ENCODE measurements at places on chromosomes 5 and 9.
A peak's percentile ranks its signal among the peaks of the same experiment; 100 is the strongest.

DNA sequence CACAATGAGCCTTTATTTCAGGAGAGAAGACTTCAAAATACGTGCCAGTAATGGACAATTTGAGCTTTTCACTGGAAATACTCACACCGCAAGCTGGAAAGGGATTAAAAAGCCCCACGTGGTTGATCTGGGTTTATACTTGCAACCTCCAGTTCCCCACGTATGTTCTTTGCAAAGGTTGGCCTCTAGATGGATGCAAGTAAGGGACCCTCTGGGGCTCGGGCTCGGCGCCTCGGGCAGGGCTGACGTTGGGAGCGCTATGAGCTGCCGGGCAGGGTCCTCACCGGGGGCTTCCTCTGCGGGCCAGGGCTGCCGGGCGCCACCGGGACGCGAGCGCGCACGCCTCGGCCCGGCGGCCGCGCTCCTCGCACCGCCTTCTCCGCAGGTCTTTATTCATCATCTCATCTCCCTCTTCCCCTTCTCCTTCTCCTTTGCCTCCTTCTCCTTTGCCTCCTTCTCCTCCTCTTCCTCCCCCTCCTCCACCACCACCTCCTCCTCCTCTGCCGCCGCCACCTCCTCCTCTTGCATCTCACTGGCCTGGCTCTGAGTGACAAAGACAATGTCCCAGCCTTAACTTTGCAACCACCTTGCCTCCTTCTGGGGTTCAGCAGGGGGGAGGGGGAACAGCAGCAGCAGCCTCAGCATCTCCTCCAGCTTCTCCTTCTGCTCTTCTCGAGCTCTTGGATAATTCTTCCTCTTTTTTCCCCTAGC is 701 bp upstream of the ZNF462 start:
- DNase-seq: peak; percentile 54

GRCh38 chr5:108461628-108462367 is 79.9 kb upstream of the FBXL17 start:
- DNase-seq: peak; percentile 86

DNA sequence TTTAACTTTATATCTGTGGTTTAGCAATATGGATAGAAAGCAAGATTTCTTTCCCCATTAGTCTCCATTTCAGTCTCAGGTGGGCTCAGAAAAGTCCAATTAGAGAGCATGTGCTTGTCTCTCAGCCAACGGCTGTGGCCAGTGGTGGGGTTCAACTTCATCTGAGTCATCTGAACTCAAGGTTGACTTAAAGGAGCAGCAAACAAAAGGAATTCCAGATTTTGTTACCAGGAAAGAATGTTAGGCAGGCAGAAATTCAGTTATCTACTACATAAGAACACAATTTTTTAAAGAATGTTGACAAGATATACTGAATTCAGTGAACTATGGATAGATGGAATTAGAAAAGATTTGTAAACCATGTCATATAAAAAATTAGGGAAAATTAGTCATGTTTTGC is 784.1 kb downstream of the MAT2B start:
- DNase-seq: no peak

- DNase-seq: peak; percentile 71
Observed at GRCh38 chr9:105168870-105169319, 75.6 kb upstream of the SLC44A1 start.

DNA sequence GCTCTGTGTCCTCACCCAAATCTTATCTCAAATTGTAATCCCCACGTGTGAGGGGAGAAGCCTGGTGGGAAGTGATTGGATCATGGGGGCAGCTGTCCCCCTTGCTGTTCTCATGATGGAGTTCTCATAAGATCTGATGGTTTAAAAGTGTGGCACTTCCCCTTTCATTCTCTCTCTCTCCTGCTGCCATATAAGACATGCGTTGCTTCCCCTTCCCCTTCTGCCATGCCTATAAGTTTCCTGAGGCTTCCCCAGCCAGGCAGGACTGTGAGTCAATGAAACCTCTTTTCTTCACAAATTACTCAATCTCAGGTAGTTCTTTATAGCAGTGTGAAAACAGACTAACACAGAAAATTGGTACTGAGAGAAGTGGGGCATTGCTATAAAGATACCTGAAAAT is 107.7 kb downstream of the DMAC1 start:
- no peak for DNase-seq

- no peak for DNase-seq
Observed at GRCh38 chr5:66875315-66875714, 279.1 kb downstream of the MAST4 start.

- no peak for DNase-seq
Observed at GRCh38 chr5:65149827-65150226, 331.9 kb downstream of the ADAMTS6 start.

DNA sequence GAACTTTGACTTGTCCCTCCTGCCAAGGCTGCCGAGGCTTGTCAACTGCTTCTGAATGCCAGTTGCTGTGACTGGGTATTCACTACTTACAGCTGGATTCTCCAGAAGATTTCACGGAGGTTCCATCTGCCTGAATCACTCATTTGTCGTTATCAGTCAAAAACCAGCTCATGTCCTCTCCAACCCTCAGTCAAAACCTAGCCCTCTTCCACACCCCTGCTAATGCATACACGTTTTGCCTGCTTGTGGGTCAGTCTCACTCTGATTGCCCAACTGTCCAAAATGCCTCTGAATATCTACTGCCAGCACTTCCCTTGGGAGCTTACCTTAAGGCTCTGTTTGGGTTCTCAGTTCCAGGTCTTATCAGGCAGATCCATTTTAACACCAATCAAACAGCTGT is 238.6 kb upstream of the TMEM161B start:
- no peak for DNase-seq

DNA sequence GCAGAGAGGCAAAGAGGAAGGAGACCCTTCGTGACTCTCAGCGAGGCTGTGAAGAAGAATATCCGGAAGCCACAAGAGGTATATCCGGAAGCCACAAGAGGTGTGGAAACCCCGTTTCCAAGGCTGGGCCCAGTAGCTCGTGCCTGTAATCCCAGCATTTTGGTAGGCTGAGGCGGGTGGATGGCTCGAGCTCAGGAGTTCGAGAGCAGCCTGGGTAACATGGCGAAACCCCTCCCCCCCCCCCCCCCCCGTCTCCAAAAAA is 612 bp upstream of the BBLN start:
- no peak for DNase-seq

GRCh38 chr5:66553916-66554575 is 42.1 kb upstream of the MAST4 start:
- DNase-seq: no peak

GRCh38 chr9:70420441-70421271 is 6.2 kb upstream of the KLF9 start:
- peak; percentile 90 for DNase-seq

- no peak for DNase-seq
Observed at GRCh38 chr5:27472871-27473270, 434.5 kb upstream of the CDH9 start.

DNA sequence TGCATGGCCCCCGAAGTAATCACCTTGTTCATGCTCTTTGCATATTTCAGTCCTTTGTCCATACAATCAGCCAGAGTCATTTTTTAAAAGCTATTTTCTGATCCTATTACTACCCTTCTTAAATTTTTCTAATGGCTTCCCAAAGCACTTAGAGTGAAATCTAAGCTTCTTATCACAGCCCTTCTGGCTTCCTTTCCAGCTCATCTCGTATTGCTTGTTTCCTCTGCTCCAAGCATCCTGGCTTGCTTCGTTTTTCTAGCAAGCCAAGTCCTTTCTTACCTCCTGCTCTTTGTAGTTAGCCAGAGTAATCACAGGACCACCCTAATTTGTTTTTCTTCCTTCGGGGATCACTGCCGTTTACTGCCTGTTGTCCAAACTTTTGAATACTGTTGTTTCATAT is 453.3 kb downstream of the KIF4B start:
- DNase-seq: no peak

GRCh38 chr9:34675048-34675714 is 12.7 kb upstream of the CCL27 start:
- peak; percentile 68 for DNase-seq

- peak; percentile 87 for DNase-seq
Observed at GRCh38 chr5:67301285-67301903, 104.8 kb upstream of the CD180 start.

DNA sequence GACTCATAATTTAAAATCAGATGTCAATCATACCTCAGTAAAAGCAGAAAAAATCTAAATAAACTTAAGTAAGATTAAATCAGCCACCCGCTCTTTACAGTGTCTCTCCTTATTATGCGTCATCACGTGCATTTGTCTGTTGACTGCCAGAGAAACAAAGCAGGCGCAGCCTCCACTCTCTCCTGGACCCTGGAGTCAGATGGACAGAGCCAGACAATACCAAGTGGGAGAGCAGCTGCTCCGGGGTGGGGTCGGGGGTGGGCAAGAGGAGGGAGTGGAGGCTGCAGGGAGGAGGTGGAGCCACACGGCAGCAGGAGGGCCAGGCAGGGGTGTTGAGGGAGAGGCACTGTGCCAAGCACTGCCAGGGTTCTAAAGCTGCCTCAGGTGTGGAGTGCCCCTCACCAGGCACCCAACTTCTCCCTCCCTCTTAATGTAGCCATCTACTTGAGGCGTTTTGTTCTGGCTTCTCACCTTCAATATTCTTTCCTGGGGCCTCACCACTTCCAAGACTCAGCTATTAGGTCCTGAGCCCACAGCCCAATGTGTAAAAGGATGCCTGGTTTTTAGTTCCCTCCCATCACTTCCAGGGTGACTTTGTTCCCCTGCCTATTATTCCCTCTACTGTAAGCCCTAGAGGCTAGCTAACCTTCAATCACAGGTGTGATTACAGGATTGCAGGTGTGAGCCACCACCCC is 96.3 kb downstream of the GLDC start:
- DNase-seq: no peak

- no peak for DNase-seq
Observed at GRCh38 chr5:172146748-172147092, 41.3 kb downstream of the STK10 start.

GRCh38 chr5:74206579-74207550 is 433.7 kb downstream of the ENC1 start:
- peak; percentile 70 for DNase-seq

DNA sequence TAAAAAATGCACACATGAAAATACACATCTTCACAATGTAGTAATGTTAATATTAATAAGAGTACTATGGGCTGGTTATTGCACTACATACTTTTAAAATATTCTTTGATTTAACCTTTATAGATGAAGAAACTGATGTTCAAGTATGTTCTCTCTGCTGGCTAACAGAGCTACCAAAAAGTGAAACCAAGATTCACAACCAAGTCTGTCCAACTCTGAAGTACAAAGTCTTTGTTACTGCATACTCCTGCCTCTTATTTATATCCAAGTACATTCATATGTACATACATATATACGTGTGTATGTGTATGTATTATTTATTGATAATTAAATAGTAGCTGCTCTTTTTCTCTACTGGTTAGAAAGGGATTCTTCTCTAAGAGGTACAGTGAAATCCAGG is 325.6 kb downstream of the BNC2 start:
- DNase-seq: peak; percentile 28

DNA sequence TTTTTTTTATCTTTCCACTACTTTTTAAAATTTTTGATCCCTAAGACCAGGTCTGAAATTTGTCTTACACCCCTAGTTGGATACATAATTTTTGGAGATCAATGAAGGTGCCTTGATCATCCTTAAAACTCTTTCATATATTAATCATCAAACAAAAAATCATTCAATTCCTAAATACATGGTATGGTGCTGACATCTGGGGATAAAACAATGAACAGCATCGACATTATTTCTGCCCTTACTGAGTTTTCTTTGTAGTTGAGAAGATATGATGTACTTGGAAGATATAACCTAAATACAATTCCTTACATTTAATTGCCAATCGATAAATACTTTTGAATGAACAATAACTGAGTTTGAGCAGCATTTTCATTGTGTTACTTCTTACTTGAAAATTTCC is 18.3 kb downstream of the SPINK9 start:
- DNase-seq: no peak

DNA sequence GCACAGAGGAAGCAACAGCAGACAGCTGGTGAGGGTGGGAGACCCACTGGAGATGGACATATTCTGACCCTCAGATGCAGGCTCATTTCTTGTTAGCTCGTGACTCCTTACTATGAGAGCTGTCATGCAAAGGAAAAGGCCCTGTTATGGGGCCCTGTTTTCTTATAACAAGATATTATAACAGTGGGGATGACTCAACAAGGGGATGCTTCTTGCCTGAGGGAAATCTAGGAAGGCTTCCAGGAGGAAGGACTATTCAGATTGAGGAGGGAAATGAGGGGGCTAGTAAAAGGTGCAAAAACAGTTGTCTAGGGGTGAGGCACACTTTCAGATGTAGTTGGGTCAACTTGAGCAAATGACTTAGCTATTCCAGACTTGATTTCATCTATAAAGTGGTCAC is 83.0 kb downstream of the DAB2IP start:
- DNase-seq: peak; percentile 31

DNA sequence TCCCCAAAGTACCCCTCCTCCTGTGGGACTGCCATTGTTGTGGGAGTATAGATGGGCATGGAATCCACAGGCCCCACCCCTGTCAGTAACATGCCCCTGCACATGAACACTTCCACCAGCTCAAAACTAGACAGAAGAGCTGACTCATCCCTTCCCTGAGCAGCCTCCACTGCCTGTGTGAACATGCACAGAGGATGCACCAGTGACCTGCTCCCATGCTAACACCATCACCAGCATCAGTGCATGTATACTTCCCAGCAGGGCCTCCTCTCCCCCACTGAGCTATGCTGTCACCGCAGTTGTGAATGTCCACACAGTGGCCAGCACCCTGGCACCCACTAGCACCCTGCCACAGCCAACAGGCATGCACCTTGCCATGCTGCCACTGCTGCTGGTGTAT is 939.8 kb downstream of the EFNA5 start:
- no peak for DNase-seq

DNA sequence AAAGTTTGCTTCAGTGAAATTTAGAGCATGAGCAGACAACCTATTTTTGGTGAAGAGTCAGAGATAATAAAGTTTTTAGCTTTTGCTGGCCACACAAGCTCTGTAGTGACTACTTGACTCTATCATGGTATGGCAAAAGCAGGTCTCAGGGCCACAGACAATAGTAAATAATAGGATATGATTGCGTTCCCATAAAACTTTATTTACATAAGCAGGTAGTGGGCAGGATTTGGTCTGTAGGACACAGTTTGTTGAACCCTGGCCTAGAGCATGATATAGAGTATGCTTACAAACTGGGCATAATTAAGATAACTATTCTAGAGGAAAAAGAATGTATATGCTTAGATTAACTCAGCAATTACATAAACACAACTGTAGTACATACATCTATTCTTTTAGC is 30.1 kb downstream of the ITGA1 start:
- DNase-seq: no peak

GRCh38 chr5:161897033-161897432 is 49.1 kb downstream of the GABRA1 start:
- no peak for DNase-seq

GRCh38 chr9:100216178-100216787 is 117.2 kb downstream of the INVS start:
- no peak for DNase-seq

- DNase-seq: no peak
Observed at GRCh38 chr5:178240766-178241165, 8.2 kb upstream of the PHYKPL start.

- peak; percentile 73 for DNase-seq
Observed at GRCh38 chr5:72237415-72237814, 82.6 kb downstream of the MRPS27 start.
